ENCODE measurements at places on chromosomes 2 and 18. TPM values are rescaled to one million over a fixed set of nuclear protein-coding genes. Genes with fewer than 3 reads are reported as not detected.
A peak's percentile ranks its signal among the peaks of the same experiment; 100 is the strongest.

- peak; percentile 44 for ATAC-seq
Measured at GRCh38 chr2:86562485-86562921, 740 bp downstream of the CHMP3 start.

- no peak for ATAC-seq
Measured at GRCh38 chr18:12571630-12572029, 86.3 kb downstream of the SPIRE1 start.

DNA sequence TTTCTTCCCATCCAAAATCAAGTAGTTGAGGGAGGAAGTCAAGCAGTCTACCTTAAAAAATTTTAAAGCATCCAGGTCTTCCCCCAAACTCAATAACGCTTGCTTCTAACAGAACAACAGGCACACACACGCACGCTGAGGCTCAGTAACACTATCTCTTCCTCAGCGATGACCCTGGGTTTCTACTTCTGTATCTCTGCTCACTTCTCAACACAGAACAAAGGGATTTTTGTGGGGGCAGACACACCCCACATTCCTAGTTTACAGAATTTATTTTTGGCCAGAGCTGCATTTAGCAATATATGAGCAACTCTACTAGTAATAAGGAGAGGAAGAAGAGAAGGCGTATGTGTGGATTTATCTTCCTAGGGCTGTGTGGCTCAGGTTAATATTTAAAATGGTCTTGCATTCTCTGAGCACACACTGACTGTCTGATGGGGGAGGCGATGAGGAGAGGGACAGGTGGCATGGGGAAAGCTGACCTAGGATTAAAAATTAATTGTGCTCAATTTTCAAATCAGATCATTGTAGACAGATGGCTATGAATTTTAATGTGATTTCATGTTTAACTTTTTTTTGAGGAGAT lies 71.3 kb upstream of the PPM1B start:
- no peak for ATAC-seq

- ATAC-seq: no peak
Measured at GRCh38 chr18:68282232-68282631, 432.7 kb downstream of the TMX3 start.

GRCh38 chr2:8452979-8453903 lies 228.6 kb upstream of the ID2 start:
- no peak for ATAC-seq

GRCh38 chr18:70973626-70974025 lies 684.8 kb downstream of the SOCS6 start:
- ATAC-seq: no peak

GRCh38 chr2:10246831-10247230 lies 55.9 kb upstream of the HPCAL1 start:
- ATAC-seq: no peak

DNA sequence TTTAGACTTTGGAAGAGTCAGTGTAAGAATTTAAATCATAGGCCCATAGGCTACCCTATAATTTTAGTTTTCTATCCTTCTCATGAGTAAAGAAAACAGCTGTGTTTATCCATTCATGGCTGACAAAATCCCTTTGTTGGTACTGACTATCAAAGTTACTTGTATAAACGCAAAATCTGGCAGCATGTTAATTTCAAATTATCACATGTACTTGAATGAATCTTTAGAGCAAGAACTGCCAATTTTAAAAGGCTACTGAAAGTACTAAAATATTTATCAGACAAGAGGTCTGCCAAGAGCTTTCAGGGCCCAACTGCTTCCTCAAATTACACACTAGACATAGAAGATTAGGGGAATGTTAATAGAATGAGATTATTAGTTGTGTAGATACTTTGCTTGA lies 66.6 kb downstream of the MYL12B start:
- no peak for ATAC-seq

DNA sequence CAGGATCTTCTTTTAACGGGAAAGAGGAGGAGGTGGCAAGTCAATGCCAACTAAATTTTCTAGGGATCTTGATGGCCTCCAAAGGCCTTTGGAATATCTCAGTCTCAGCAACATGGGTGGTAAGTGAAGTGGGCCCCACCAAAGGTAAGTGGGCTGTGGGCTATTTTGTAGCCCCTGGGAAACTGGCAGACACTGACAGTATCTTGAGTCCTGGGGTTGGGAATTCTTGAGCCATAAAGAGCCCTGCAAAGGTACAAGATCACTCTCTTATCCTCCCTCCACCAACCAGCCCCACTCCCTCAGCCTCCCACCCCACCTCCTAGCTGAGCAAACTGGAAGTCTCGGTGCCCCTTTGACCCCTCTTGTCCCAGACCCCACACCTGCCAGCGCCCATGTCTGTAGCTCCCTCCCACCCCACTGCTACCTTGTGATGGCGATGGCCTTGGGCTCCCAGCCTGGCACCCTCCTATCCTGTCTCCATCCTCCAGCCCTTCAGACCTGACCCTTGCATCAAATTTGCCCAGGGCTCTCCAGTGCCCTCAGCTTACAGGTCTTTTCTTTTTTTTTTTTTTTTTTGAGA lies 8.5 kb downstream of the ATP6V1B1 start:
- ATAC-seq: no peak

DNA sequence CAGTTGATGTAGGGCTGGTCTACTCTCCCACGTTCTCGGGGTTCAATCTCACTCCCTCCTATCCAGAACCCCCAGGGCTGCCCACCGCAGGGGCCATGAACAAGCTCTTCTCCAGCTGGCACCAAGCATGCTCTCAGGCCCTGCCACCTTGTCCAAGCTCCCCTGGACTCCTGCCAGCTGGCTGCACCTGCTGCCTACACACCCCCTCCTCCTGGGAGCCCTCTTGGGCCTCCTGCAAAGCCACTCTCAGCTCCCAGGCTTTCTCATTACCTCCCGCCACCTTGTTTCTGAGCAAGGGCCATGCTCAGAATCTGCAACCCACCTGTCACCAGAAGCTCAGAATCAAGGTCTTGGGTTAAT lies 56.0 kb downstream of the HDAC4 start:
- ATAC-seq: no peak

- no peak for ATAC-seq
Measured at GRCh38 chr2:71596011-71596410, 142.7 kb downstream of the DYSF start.

- no peak for ATAC-seq
Measured at GRCh38 chr2:236444187-236444586, 125.4 kb upstream of the ACKR3 start.

DNA sequence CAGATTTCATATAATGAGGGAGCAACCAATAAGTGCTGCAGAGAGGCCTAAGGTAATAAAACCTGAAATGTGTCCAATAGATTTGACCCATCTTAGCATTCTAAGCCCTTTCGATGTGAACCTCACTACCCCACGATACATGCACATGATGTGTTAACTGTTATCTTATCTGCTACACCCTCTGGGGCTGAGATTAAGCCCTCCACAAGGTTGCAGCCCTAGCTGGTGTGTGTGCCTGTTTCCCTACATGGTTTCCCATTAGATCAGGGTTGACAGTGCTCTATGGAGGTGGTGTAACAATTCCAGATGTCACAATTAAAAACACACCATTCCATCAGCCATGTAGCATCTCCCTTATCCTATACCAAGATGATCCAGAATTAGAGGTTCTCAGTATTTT lies 68.9 kb upstream of the THSD7B start:
- ATAC-seq: no peak

DNA sequence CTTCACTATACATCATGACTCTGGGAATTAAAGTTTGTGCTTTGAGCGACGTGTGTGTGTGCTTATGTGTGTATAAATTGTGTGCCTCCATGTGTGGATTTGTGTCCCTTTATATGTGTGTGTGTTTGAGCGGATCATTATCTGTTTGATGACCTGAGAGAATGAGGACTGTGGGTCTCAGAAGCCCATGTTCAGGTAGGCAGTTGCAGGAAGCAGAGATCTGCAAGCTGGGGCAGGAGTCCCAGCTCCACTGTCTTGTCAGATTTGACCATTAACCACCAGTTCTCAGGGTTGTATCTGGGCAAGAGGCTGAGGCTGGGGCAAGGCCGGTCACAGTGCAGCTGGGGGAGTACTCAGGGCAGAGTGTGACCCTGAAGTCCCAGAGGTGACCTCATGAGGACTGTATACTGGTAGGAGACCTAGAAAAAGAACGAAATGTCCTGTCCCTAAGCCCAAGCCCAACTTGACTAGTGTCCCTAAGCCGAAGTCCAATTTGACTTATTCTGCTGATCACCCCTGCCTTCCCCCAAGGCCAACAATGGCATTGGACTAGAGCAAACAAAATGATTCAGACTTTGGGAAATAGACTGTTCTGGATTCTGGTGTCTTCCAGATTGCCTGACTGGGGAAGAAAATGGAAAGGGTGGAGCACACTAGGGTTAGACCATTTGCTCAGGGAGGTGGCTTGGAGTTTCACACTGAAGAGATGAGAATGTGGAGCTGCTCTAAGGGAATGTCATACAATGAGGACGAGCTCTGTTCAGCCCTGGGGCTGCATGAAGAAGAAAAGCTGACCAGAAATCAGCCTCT lies 28.1 kb downstream of the RHOB start:
- ATAC-seq: no peak

GRCh38 chr2:151670346-151670745 lies 63.9 kb downstream of the NEB start:
- no peak for ATAC-seq

DNA sequence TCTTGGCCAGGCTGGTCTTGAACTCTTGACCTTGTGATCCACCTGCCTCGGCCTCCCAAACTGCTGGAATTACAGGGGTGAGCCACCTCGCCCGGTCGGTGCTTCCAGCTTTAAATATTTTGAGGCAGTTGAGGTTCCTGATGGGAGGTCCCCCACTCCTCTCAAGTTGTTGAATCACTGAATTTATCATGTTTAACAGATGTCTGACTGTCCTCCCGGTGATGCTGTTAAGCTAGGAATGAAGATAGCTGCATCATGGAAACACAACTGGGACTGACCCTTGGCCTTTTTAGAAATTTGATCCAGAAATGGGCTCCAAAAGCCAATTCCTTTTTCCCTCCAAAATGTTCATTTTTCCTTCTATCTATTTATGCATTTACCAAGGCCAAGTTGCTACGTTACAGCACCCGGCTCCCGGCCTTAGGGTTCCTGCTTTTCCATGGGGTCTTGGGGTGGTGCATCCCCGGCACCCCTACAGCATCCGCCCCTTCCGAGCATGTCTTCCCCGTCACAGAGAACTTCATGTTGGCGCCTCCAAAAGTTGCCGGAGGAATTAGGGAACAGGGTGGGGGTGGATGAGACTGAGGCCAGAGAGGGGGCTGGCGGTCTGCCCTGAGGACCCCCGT lies 43.9 kb downstream of the PAX8 start:
- no peak for ATAC-seq

GRCh38 chr2:60675301-60675700 lies 80.8 kb upstream of the PAPOLG start:
- ATAC-seq: no peak

Gene CCL20
- total RNA-seq: 2.8 TPM

Gene RBM45
- 7.4 TPM for total RNA-seq

Gene KDM3A
- 32.0 TPM for total RNA-seq

Gene LOXL3
- 0.52 TPM for total RNA-seq

Gene POTEF
- total RNA-seq: not detected

Gene C18orf32
- 25.5 TPM for total RNA-seq

Gene HRH4
- total RNA-seq: 0.28 TPM

Gene TLX2
- not detected for total RNA-seq

Gene KLHL41
- total RNA-seq: 0.40 TPM

Gene LRP2
- not detected for total RNA-seq
